Bone marrow (tissue), 2 donors: ENCODE measurements at places on chromosomes 3 and 15.

GRCh38 chr3:72093270-72093991 lies 308.5 kb upstream of the PROK2 start:
- no peak for DNase-seq

GRCh38 chr15:91609966-91610365 lies 243.5 kb upstream of the SLCO3A1 start:
- DNase-seq = no peak

- DNase-seq = no peak
These were observed 117.1 kb downstream of the THSD4 start for GRCh38 chr15:71232411-71232810.

- no peak for DNase-seq
These were observed 31.6 kb downstream of the CFAP44 start for GRCh38 chr3:113409676-113410075.

DNA sequence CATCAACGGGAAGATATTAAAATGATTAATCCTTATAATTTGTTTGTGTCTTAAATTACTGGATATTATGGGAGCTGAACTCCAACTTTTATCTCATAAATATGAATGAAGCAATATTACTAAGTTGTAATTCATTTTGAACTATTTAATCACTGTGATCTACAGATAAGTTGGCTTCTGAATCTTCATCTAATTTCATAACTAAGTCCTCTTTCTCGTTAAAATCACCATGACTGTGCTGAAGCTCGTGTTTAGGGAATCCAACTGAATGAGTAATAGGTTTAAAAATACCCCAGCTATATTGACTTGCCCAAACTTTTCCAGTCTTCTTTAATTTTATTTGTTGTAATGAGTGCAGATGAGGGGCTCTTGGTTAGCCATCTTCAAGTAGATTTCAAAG lies 14.1 kb downstream of the MDFIC2 start:
- no peak for DNase-seq

DNA sequence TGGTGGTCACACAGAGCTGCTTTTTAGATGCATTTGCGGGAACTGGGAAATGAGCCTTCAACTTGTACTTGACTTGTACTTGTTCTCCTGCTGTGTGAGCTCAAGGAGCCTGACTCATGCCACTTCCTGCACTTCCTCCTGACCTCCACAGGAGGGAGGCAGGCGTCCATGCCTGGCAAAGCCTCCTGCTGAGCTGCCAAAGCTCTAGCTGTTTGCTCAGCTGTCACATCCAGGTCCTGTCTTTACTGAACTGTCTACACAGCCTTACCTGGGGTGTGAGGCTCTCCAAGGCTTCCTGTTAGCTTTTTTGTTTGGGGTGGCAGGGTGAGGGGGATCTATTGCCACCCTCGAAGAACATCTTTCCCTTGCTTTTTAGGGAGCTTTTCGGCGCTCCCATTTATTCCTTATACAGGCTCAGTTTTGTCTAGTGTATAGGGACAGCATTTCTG lies 6.4 kb downstream of the THPO start:
- DNase-seq = peak; percentile 73

- DNase-seq = no peak
These were observed 238.3 kb upstream of the PLSCR5 start for GRCh38 chr3:146843476-146843875.

- no peak for DNase-seq
These were observed 21.7 kb downstream of the PXYLP1 start for GRCh38 chr3:141253326-141253725.

DNA sequence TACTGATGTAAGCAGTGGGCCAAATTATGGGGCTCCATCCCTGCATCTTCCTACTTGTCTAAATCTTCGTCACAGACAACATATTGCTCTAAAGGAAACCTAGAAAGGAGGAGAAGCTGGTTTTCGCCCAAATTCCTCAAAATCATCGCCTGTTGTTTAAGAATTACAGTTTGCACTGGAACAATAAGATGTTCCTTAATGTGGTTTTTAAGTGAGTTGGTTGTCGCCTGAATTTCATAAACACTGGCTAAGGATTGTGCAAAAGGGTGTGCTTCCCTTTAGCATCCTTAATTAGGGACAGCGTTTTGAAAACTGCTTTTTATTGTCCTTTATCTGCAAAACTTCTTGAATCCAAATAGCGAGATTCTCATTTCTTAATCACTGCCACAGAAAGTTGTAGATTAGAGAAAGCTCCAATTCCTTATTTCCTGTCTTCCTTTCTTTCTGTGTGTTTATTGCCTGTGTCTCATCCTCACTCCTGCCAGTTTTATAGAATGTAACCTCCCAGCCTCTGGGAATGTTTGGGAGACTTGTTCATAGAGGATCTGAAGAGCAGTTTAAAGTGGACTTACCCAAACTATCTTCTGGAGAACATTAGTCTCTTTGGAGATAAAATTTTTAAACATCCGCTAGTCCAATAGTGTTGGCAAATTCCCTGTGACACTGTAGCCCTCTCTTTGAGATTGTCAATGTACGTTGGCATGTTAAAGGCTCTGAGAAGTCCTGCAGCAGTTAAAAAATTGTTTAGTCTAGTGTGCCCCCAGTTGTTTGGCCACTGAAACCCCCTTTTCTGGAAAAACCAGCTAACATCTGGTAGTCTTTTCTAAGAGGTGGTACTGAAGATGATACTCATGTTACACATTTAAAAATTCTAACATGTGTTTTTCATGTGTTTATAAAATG lies 50.4 kb downstream of the FLNB start:
- no peak for DNase-seq

DNA sequence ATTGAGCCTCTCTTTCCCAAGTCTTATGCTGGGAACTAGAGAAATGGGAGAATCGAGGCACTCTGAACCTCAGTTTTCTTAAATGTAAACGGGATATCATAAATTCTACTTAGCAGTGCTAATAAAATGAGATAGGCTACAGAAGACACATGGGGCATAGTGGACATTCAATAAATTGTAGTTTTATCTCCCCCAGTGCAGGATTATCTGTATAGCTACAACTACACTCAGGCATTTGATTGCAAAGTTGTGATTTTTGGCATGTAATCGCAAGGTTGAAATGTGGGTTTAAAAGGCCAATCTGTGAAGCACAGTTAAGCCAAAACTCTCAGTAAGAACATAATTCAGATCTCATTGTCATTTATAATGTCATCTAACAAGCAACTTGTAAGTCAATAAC lies 413.7 kb upstream of the LMCD1 start:
- DNase-seq = no peak

DNA sequence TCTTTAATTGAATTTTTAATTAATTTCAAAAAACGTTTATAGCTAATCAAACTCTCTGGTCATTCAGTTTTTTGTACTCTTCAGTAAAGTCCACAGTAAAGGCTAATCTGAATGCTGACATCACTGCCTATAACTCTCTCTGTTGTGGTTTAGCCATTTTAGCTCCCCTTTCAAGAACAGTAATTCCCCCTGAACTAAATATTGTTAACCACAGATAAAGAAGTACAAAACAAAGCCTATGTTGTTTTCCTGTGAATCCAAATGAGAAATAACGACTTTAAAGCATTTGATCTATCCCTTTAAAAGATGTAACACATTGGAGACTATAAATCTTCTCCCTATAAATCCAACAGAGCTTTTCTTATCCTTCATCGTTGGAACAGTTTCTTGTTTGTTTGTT lies 94.2 kb downstream of the ZBTB20 start:
- no peak for DNase-seq

- DNase-seq = no peak
These were observed 637.1 kb downstream of the MAGI1 start for GRCh38 chr3:65401359-65402305.

DNA sequence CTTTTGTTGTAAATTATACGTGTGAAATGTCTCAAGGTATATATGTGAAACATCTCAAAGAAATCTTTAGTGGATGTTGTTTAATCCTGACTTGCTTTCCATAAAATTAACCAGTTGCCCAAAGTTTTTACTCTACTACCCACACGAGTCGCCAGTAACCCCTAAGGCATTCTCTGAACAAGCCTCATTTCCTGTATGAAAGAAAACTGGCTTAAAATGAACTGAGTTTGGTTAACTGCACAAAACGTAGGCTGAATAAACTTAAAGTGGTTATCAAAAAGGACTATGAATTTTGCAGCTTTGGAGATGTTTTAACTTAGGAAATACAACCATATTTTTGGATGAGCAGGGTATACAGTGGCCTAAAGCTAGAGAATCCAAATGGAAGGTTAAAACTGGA lies 2.7 kb upstream of the APPL1 start:
- DNase-seq = no peak

- no peak for DNase-seq
These were observed 25.5 kb downstream of the PGPEP1L start for GRCh38 chr15:98981851-98982722.

GRCh38 chr3:50274371-50275104 lies 4.3 kb upstream of the LSMEM2 start:
- peak; percentile 37 for DNase-seq

GRCh38 chr15:75037685-75038084 lies 14.3 kb downstream of the PPCDC start:
- DNase-seq = no peak

GRCh38 chr3:179107617-179108016 lies 36.0 kb upstream of the ZMAT3 start:
- DNase-seq = no peak

GRCh38 chr15:88467935-88468528 lies 524 bp downstream of the MRPS11 start:
- no peak for DNase-seq

GRCh38 chr3:188817103-188817934 lies 354.5 kb upstream of the TPRG1 start:
- no peak for DNase-seq

- no peak for DNase-seq
These were observed 20.4 kb downstream of the STARD5 start for GRCh38 chr15:81303244-81304225.

DNA sequence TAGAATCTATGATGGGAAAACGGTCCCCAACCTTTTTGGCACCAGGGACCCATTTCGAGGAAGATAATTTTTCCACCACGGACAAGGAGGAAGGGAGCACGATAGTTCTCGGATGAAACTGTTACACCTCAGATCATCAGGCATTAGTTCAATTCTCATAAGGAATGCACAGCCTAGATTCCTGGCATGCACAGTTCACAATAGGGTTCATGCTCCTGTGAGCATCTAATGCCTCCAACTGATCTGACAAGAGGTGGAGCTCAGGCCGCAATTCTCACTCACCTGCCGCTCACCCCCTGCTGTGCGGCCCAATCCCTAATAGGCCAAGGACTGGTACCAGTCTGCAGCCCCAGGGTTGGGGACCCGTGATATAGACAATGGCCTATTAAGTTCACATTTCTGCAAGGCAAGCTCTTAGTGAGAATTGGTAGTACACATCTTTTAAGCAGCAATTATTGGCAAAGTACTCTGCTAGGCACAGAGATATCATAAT lies 26.5 kb downstream of the CD200R1 start:
- no peak for DNase-seq

DNA sequence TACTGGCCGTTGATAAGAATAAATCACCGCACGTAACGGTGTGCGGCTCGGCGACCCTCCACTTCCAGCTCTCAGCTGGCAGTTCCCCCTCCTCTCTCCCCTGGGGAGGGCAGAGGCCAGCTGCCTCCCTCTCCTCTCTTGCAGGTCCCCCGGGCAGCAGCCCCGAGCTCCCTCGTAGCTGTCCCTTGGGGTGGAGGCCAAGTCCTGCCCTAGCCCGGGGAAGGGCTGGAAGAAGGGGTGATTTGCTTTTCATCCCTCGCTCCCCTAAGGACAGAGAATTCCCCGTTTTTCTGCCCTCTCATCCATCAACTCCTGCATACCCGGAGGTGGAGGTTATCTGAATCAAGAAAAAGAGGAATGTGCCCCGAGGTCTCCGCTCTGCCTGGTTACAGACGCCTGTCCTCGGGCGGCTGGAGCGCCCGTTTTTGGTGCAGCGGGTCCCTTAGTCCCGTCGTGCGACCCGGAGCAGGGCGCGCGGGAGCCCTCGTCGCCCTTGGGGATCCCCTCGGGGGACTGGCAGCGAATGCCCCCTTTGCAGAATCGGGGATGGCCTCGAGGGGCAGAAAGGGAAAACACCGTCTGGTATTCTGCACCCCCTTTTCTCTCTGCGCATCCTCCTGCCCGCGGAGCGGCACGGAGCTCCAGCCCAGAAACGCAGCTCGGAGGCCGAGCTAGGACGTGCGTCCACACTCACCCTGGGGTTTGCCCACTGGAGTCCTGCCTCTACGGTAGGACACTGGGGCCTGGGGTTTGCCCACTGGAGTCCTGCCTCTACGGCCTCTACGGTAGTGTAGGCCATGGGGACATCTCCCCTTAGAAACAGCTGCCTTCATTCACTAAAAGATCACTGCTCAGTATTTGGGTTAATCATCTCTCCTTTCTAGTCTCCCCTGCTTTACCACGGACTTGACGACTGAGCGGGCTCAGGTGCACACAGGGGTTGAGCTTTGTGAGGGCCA lies 2.2 kb downstream of the PTPRG start:
- DNase-seq = no peak

DNA sequence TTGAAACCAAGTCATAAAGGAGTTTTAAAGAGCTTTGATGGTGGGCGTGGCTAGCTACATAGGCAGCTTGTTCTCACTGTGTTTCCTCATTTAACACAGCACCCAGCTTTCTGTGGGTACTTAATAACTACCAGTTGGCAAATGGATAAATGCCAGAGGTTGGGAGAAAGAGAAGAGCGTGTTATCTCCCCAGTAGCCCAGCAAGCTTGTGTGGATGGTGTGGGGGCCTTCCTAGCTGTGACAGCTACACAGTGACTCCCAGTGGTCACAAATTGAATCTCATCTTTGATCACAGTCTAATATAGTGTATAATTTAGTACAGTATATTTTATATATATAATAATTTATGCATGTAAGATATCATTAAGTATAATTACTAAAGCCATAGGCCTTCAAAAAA lies 984.1 kb downstream of the EPHA3 start:
- DNase-seq = no peak

DNA sequence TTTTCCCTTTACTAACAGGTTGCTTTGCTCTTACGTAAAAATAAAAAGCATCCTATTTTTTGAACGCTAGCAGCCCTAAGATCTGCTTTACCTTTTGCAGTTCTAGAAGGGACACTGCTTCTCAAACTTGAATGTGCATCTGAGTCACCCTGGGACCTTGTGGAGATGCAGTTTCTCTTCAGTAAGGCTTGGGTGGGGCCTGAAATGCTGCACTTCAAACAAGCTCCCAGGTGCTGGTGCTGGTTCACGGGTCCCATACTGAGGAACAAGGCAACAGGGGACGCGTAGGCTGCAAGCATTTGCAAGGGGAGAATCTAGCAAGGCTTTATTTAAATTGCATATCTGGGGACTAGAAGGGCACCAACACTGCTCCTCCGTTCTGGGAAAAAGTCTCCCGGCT lies 30.0 kb downstream of the MB21D2 start:
- no peak for DNase-seq

GRCh38 chr15:101010781-101011180 lies 91.6 kb downstream of the LRRK1 start:
- DNase-seq = no peak

DNA sequence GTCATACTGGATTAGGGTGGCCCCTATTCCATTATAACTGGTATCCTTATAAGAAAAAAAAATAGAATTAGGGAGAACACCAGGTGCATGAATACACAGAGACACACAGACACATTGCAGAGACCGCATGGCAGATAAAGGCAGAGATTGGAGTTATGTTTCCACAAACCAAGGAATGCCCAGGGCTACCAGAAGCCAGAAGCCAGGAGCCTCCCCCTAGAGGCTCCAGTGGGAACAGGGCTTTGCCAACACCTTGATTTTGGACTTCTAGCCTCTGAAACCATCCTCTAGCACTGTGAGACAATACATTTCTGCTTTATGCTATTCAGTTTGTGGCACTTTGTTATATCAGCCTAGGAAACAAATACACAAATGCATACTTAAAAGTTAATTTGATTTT lies 10.4 kb downstream of the GOLM2 start:
- no peak for DNase-seq
